ENCODE measurements at places on chromosomes 2 and 18. TPM values are rescaled to one million over a fixed set of nuclear protein-coding genes. Genes with fewer than 3 reads are reported as not detected.

CCDC68 gene
- polyA plus RNA-seq: 10.8 TPM

CKAP2L gene
- polyA plus RNA-seq: 15.8 TPM

GALNT5 gene
- polyA plus RNA-seq: 0.67 TPM

VWA3B gene
- polyA plus RNA-seq: 0.54 TPM

CDKL4 gene
- 1.0 TPM for polyA plus RNA-seq

EFEMP1 gene
- polyA plus RNA-seq: 91.9 TPM

ANKRD30BL gene
- polyA plus RNA-seq: 0.64 TPM

DNA sequence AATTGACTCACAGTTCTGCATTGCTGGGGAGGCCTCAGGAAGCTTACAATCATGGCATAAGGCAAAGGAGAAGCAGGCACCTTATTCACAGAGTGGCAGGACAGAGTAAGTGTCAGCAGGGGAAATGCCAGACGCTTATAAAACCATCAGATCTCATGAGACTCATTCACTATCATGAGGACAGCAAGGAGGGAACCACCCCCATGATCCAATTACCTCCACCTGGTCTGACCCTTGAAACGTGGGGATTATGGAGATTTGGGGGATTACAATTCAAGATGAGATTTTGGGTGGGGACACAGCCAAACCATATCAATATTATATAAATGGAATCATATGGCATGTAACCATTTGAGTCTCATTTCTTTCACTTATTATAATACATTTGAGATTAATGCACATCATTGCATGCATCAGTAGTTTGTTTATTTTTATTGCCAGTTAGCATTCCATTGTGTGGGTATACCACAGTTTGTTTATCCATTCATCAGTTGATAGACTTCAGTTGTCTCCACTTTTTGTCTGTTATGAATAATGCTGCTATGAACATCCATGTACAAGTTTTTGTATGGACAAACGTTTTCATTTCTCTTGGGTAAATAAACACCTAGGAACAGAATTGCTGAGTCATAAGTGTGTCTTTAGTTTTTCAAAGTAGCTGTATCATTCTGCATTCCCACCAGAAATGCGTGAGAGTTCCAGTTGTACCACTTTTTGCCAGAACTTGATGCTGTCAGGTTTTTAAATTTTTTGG is 5.8 kb upstream of the SRBD1 start:
- no peak for DNase-seq

DNA sequence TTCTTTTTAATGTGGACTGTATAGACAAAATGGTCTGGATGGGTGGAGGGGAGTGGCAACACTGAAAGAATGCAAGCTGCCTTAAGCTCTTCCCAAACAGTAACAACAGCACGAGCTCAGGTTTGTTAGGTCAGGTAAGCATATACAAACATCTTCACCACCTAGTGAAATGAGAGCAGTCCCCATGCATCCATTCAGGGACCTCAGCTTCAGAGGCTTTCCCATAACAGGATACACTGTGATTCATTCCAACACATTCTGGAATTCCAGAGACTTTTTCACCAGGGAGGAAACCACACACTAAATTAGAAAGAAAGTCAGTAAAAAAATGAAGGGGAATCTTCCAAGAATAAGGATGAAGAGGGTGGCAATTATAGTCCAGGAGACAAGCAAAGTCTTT is 50.4 kb upstream of the BZW1 start:
- no peak for DNase-seq

DNA sequence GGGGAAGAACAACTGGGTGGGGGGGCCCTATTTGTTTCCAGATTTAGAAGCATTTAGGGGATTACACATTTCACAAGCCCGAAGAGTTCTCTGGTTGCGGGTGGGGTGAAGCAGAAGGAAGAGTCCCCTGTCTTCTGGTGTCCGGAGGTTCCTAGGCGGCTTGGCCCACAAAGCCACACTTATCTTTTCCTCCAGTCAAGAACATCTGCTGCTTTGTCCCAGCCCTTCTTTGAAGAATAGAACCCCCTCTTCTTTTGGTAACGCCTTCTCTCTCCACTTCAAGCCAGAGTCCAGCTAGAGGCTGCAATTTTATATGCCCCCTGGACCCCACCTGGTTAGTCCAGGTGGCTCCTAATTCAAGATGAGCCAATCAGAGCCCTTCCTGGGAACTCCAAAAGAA is 15.8 kb downstream of the BOLA3 start:
- no peak for DNase-seq

DNA sequence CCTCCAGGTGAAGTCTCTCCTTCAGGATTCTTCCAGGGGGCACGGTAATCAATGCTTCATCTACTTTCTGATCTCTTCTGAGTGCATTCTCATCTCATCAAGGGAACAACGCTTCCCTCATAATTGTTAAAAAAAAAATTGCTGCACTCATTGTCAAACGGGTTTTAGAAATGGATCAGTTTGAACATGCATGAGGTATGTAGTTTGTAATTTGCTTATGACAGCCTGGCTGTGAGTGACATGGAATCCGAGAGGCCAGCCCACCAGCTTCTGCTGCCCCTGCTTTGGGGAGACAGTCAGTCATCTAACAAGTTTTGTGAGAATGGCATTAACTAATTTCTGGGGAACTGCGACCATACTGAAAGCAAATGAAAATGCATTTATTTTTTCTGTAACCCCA is 791.9 kb upstream of the SOX11 start:
- no peak for DNase-seq

- DNase-seq: no peak
Observed at GRCh38 chr2:240207661-240208060, 67.2 kb upstream of the OTOS start.

GRCh38 chr2:106261871-106262321 is 67.8 kb upstream of the UXS1 start:
- DNase-seq: no peak

GRCh38 chr2:10981941-10982431 is 70.3 kb downstream of the KCNF1 start:
- DNase-seq: no peak

- DNase-seq: no peak
Observed at GRCh38 chr2:239598732-239599090, 197.9 kb upstream of the HDAC4 start.

- no peak for DNase-seq
Observed at GRCh38 chr2:241615041-241615440, 21.9 kb downstream of the THAP4 start.

DNA sequence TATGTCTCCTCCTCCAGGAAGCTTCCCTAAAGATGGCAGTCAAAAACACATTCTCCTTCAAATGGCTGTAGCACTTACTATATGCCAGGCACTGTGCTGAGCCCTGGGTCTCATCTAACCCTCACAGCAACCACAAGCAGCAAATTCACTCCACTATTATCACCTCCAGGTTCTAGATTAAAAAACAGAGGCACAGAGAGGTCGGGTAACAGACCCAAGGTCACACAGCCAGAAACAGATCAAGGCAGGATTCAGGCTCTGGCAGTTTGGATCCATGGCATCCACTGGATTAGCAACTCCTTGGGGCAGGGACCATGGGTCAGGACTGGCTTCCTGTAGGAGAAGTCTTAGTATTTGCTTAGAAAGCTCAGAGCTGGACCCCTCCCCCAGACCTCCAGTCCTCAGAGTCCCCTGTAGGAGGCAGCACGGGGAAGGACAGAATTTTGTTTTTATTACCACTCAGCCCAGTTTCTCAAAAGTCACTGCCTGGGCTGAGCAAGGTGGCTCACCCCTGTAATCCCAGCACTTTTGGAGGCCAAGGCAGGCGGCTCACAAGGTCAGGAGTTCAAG is 34.4 kb downstream of the ZFP36L2 start:
- no peak for DNase-seq

- no peak for DNase-seq
Observed at GRCh38 chr18:52670896-52671295, 330.9 kb downstream of the DCC start.

- no peak for DNase-seq
Observed at GRCh38 chr2:170554278-170554955, 160.7 kb upstream of the SP5 start.

DNA sequence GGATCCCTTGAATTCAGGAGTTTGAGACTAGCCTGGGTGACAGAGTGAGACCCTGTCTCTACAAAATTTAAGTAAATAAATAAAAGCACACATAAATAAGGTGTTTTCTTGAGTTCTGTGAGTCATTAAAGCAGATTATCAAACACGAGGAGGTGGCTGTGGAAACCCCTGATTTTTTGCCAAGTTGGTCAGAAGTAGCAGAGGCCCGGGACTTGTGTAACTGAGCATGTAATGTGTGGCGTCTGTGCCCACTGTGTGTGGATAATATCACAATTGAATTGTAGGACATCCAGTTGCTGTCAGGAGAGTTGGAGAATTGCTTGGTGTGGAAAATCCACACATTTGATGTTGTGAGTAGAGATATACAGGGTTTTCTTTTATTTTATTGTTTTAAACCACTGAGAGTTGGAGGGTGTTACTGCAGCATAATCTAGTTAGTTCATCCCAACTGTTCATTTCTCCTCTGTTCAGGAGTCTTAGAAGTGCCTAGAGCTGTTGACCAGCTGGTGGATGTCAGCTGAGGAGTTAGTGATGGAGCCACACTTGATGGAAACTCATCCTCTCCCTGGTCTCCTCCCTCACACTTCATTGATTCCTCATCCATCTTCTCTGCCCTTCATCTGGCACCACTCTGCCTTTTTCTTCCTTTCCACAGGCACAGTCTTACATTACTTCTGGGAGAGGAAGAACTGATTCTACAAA is 45.9 kb upstream of the RHOB start:
- DNase-seq: no peak

- no peak for DNase-seq
Observed at GRCh38 chr18:79755496-79756142, 42.1 kb upstream of the KCNG2 start.

DNA sequence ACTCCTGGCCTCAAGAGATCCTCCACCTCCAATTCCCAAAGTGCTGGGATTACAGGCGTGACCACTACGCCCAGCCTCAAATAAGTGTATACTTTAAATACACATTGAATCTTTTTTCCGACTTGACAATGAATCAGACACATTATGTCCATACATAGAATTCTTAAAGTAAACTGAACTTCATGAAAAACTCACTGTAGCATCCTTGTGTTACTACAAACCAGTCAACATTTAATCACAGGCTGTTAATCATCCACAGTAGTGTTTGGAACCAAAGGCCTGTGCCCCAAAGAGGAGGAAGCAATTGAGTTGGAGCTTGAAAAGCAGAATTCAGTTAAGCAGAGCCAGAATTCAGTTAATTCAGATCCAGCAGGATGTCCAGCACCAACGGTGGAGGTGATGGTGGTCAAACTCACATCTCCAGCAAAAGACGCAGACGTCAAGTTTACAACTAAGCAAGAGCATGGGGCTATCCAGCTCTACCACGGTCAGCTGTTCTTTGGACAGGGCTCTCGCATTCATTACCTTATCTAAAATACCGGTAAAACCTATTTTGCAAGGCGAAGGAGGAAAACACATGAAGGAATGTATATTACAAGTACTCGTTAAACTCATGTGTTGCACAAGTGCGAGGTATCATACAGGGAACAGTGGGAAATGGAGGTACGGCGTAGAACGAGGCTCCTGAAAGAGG is 1.2 kb downstream of the SLC39A6 start:
- peak; percentile 15 for DNase-seq

GRCh38 chr2:136126421-136126926 is 8.5 kb upstream of the CXCR4 start:
- DNase-seq: no peak

- DNase-seq: no peak
Observed at GRCh38 chr18:48676756-48677368, 138.0 kb downstream of the CTIF start.

DNA sequence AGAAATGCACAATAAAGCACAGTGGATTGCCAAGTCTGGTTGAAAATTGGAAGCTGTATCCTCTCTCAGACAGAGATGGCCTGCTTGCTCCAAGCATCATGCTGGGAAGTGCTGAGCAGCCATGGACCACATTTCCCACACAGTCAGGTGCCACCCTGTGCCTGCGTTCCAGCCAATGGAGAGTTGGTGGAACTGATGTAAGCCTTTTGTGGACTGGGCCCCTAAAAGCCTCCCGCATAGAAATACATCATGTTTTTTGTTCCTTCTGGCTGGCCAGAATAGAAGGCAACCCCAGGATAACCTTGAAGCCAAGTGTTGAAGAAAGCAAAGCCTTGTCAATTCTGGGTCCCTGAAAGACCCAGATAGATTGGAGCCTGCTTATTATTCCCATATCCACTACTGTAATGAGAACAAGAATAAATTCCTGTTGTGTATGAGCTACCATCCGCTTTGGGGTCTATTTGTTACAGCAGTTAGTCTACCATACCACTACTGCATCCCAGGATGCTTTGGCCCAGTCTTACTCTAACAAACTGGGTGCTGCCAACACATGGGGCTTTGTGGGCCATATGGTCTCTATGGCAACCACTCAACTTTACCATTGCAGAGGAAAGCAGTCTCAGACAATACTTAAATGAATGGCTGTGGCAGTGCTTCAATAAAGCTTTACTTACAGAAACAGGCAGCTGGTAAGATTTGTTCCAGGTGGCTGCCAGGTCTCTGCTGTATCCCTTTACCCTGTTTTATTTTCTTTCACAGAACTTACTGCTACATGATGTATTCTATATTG is 65.4 kb downstream of the POLE4 start:
- DNase-seq: no peak

GRCh38 chr2:229296016-229296415 is 24.9 kb upstream of the PID1 start:
- no peak for DNase-seq

DNA sequence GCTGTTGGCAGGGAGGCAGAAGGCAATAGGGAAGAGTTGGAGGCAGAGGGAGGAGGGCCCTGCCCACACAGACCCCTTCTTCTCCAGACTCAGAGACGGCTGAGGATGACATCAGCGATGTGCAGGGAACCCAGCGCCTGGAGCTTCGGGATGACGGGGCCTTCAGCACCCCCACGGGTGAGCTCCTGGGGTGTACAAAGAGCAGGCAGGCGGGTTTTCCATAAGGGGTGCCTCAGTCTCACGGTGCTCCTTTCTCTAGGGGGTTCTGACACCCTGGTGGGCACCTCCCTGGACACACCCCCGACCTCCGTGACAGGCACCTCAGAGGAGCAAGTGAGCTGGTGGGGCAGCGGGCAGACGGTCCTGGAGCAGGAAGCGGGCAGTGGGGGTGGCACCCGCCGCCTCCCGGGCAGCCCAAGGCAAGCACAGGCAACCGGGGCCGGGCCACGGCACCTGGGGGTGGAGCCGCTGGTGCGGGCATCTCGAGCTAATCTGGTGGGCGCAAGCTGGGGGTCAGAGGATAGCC is 10.0 kb downstream of the SPEG start:
- DNase-seq: no peak

GRCh38 chr2:178266445-178266844 is 72.1 kb downstream of the OSBPL6 start:
- no peak for DNase-seq

- DNase-seq: no peak
Observed at GRCh38 chr2:163375472-163375871, 360.3 kb downstream of the FIGN start.

GRCh38 chr2:219576505-219577388 is 4.6 kb downstream of the INHA start:
- no peak for DNase-seq
